Lung (tissue), 17 donors: ENCODE measurements at places on chromosomes 6 and 20.
A peak's percentile ranks its signal among the peaks of the same experiment; 100 is the strongest.

DNA sequence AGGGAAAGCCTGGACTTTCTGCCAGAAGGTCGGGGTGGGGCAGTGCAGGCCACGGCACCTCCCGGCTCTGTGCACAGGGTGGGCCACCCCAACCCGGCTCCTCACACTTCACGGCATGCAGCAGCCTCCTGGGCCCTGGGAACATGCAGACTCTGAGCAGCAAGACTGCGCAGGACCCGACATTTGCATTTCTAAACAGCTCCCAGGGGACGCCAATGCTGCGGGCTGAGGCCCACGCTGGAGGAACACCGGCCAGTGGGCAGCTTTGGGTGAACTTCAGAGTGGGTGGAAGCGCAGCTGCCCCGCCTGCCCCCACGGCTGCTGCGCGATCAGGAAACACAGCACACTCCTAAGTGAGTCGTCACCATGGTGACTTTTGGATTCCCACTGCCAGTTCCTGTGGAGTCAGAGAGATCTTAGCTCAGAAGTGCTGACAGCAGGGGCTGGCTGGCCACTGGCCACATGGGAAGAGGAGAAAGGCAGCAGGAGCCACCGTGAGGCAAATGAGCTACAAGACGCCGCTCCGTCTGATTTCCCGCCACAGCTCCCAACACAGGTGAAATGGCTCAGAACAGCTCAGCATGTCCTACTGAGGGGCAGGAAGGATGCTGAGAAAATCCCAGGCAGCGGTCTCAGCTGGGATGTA lies 52.1 kb downstream of the RNASET2 start:
- peak; percentile 59 for DNase-seq

DNA sequence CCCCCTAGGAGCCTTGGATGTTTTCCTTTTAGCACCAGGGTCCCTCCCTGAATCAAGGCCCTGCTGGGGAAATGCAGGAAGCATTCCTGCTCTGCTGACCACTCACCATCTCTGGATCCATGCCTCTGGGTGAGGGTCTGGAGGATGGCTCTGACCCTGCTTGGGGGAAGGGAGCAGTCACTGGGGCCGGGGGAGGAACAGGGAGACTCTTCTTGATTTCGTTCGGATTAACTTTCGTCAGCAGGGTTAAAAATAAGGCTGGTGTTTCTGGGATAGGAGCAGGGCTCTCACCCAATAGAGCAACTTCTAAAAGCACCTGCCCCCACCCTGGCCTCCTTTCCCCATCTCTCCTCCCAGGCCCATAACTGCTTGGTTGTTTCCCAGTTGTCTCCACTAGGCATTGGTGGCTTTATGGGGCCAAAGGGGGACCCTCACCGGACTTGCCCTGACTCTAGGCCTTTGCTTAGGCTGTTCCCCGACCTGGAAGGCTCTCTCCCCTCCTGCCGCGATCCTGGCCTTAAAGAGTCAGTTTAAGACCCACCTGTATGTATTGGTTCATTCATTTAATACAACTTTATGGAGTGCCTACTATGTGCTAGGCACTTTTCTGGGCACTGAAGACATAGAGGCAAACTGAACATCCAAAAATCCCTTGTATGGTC lies 63.0 kb downstream of the JPH2 start:
- no peak for DNase-seq

DNA sequence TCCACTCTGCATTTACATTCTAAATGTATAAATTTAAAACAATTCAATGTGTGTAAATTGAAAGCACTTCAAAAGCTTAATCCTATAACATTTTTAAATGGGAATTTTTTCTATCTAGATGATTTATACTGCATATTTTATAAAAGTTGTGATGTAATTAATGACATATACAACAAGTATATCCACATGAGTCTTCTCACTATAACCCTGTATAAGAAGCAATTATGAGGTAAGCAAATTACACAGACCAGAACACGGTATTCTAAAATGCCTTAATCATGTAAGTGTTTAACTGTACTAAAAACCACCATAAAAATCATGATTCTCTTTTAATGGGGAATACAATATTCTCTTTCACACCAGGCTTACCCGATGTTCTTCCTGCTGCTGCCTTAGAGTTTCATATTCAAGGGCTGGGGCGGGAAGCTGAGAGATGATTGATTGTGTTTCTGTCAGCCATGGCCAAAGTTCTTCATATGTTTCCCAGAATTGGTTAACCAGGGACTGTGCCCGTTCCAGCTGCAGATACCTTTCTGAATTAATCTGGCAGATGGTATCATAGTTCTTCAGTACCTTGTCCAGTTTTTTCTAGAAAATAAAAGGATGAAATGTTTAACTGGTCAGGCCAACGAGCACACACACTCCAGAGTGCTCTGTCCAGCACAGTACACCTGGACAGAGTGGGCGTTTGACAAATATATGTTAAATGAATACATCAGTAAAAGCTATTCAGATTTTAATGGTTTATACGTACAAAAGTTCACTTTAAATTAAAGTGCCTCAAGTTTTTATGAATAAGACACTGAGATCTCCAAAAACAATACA lies 127.4 kb downstream of the DST start:
- no peak for DNase-seq

DNA sequence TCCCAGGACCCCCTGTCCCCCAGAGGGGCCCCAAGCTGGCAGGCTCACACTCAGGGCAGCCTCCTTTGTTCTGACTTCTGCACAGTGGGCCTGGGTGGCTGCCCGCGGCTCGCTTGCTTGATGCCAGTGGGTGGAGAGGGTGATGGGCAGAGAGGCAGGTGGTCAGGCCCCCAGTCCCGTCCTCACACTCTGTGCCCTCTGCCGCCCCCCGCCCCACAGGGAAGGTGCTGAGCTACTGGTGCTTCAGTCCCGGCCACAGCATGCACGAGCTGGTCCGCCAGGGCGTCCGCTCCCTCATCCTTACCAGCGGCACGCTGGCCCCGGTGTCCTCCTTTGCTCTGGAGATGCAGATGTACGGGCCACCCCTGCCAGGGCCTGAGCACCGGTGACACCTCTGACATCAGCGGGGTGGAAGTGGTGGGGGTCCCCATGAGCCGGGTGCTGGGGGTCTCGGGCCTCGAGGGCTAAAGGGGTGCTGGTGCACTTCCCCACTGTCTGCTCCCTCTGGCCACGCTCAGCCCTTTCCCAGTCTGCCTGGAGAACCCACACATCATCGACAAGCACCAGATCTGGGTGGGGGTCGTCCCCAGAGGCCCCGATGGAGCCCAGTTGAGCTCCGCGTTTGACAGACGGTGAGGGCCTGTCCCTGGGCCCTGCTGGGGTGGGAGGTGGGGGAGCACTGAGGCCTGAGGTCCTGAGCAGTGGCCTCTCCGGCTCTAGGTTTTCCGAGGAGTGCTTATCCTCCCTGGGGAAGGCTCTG lies 8.9 kb upstream of the TNFRSF6B start:
- DNase-seq, result no peak

- no peak for DNase-seq
These were observed 26.2 kb downstream of the PLN start for GRCh38 chr6:118574051-118574865.

- DNase-seq, result no peak
These were observed 4.7 kb upstream of the SULF2 start for GRCh38 chr20:47789764-47790579.
